Hematopoietic multipotent progenitor cell treated with erythropoietin and hydrocortisone succinate and interleukin-3 and kit ligand, for 6 days (in vitro differentiated cells): ENCODE measurements at places on chromosomes 13 and 19.

DNA sequence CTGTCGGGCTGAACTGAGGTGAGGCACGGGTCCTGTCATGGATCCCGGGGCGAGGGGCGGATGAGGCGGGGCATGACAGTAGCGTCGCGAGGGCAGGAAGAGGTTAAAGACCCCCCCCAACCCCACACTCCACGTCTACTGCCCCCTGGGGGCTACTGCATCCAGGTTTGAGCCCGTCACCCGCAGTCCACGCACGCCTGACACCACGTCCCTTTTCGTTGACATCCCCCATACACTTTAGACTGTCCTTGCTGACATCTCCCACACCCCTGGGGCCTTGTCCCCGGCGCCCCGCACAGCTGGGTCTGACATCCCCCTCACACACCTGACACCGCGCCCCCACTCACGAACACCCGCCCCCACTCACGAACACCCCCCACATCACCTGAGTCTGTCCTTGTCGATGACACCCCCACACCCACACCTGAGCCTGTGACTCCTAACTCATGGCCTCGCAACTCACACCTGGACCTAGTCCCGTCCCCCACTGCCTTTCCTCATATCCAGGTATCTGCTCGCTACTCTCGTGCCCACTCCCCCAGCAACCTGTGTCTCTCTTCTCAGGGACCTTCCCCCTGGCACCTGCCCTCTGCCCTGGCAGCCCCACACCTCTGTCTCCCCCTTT is 416 bp downstream of the SLC25A42 start:
- DNase-seq = no peak

DNA sequence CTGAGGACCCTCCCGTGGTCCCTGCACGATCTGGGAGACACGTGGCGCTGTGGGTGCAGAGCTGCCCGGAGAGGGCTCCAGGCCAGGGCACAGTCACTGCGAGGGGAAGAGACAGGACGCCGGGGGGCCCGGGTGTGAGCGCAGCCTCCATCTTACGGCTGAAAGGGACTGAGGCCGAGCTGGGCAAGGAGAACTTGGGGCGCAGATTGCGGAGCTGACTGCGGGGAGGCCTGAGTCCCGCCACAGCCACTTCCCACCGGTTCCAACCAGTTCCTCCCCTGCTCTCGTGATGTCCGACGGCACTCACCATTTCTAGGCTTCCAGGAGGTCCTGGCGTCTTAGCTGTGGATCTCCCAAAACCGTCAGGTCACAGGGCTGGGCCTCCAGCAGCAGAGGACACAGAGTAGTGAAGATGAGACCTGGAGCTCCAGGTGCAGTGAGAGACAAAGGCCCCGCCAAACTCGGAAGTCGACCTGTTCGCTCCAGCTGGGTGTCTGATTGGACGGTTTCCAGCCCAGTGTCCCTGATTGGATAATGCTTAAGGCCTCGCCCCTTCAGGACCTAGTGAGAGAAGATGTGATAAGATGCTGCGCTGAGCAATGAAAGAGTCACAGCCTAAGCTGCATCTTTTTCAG is 4.8 kb upstream of the ZNF253 start:
- DNase-seq = no peak

DNA sequence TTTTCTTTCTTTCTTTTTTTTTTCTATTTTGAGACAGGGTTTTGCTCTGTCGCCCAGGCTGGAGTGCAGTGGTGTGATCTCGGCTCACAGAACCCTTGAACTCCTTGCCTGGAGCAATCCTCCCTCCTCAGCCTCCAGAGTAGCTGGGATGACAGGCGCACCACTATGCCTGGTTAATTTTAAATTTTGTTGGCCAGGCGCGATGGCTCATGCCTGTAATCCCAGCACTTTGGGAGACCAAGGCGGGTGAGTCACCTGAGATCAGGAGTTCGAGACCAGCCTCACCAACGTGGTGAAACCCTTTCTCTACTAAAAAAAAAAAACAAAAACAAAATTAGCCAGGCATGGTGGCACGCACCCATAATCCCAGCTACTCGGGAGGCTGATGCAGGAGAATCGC is 8.7 kb upstream of the SBNO2 start:
- DNase-seq = no peak

- DNase-seq = no peak
Observed at GRCh38 chr13:58566176-58566575, 934.6 kb downstream of the PCDH17 start.

GRCh38 chr13:78102121-78102677 is 183.6 kb upstream of the EDNRB start:
- DNase-seq = peak; percentile 58

- no peak for DNase-seq
Observed at GRCh38 chr19:16034180-16034579, 42.1 kb upstream of the TPM4 start.

- DNase-seq = no peak
Observed at GRCh38 chr13:111644750-111645149, 324.3 kb downstream of the TEX29 start.

- DNase-seq = no peak
Observed at GRCh38 chr19:1742989-1743696, 10.2 kb upstream of the ONECUT3 start.

DNA sequence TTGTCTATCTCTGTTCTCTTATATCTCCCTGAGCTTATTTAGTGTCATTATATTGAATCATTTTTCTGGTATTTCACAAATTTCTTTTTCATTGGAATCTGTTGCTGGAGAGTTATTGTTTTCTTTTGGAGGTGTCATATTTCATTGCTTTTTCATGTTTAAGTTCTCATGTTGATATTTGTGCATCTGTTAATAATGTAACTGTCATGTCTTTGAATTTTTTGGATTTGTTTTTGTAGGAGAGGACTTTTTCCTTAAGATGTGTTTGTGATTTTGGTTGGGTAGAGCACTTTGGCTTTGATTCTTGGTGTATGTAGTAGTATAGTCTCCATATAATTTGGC is 64.0 kb downstream of the DNAJC3 start:
- DNase-seq = no peak

GRCh38 chr13:59680429-59681024 is 483.2 kb downstream of the DIAPH3 start:
- DNase-seq = peak; percentile 65

DNA sequence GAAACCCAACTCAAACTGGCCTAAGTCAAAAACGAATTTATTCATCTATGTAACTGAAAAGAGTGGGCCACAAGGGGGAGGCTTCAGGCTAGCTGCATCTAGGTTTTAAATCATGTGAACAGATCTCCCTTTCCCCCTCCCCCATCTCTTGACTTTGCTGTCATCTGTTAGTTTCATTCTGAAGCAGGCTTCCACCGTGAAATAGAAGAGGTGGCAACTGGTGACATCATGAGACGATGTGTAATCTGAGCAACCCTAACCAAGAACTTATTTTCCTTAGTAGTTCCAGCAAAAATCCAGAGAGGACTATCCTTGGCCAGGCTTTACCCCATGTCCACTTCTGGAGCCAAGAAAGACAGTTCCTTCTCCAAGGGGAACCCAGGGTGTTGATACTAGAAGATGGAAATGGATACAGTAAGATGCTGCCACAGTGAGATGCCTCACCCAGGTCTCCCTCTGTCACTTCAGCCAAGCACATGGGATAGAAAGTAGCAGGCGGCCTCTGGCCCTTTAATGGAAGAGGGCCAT is 9.4 kb downstream of the SAMD4B start:
- DNase-seq = peak; percentile 62
